ENCODE measurements at places on chromosomes 12 and 14.

GRCh38 chr12:30862486-30862885, 64.1 kb upstream of the TSPAN11 start:
- H3K36me3 ChIP-seq = no peaks in the 10 kb centered on the region
- no peak overlapping the region for H3K27ac ChIP-seq
- H3K27me3 ChIP-seq = no peaks in the 10 kb centered on the region
- no peak for DNase-seq

DNA sequence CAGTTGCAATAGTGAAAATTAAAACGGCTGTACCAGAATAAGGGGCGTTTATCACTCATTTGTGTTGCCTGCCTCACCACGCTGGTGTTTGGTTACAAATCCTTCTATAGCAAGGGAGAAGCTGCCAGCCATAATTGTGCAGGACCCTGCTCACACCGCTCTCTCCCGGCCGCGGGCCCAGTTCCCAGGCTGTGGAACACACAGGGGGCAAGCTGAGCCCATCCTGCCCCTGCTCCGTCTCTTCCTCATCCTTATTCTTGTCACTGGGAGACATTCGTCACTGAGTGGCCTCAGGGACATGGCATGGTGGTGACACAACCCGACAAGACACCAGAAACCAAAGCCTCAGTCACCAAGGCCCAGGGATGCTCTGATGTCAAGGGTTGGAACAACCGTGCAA, 116.3 kb upstream of the FKBP4 start:
- no peak overlapping the region for H3K27ac ChIP-seq
- peaks cover 85% of the 10 kb centered on the region for H3K36me3 ChIP-seq
- no peaks in the 10 kb centered on the region for H3K4me1 ChIP-seq
- H3K27me3 ChIP-seq = no peaks in the 10 kb centered on the region
- no peak for DNase-seq

GRCh38 chr14:99186956-99187690, 84.9 kb downstream of the BCL11B start:
- no peak overlapping the region for H3K4me3 ChIP-seq
- H3K36me3 ChIP-seq = no peaks in the 10 kb centered on the region
- H3K4me1 ChIP-seq = peaks cover 6% of the 10 kb centered on the region
- no peaks in the 10 kb centered on the region for H3K27me3 ChIP-seq

DNA sequence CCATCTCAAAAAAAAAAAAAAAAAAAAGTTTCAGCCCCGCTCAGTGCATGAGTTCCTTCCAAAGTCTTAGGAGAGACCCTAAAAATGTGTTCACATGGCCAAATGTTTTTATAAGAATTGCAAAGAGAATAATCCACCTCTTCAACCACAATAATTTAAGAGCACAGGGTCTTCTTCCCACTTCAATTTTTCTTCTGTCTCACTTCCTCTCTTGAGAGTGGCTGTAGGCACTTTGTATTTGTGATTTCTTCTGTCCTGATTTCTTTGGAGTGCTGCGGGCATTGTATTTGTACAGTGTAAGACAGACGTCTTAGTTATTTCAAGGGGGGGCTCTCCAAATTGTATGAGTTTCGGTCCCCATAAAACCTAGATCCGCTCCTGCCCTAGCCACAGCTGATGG, 58.3 kb downstream of the C12orf56 start:
- no peaks in the 10 kb centered on the region for H3K27me3 ChIP-seq
- H3K4me3 ChIP-seq = no peak overlapping the region
- H3K36me3 ChIP-seq = no peaks in the 10 kb centered on the region
- DNase-seq = no peak
- no peak overlapping the region for H3K27ac ChIP-seq

GRCh38 chr14:72744416-72745120, 149.3 kb downstream of the DPF3 start:
- H3K27me3 ChIP-seq = no peaks in the 10 kb centered on the region
- H3K27ac ChIP-seq = peak overlapping the region; percentile 11
- no peak overlapping the region for H3K4me3 ChIP-seq
- no peaks in the 10 kb centered on the region for H3K36me3 ChIP-seq

GRCh38 chr12:50606675-50607375, 102.0 kb downstream of the DIP2B start:
- no peak overlapping the region for H3K27ac ChIP-seq
- H3K36me3 ChIP-seq = no peaks in the 10 kb centered on the region
- H3K4me3 ChIP-seq = no peak overlapping the region
- no peaks in the 10 kb centered on the region for H3K27me3 ChIP-seq
- H3K4me1 ChIP-seq = peaks cover 12% of the 10 kb centered on the region
- DNase-seq = no peak

DNA sequence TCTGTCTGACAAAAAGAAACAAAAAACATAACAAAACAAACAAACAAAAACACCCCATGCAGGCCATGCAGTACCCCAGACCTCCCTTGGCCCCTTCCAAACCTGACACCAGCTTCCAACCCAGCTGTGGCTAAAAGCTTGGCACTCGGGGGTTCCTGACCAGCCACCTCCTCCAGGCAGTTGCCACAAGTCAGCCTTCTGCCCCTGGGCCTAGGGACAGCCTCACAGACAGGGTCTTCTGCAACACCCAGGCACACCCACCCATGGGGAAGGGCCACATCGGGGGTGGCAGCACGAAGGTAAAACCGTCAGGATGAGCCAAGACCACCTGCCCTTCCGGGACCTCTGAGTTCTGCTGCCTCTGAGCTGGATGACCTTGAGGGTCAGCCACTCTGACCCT, 10.7 kb upstream of the TMEM119 start:
- H3K4me3 ChIP-seq = no peak overlapping the region
- H3K36me3 ChIP-seq = no peaks in the 10 kb centered on the region
- H3K4me1 ChIP-seq = no peaks in the 10 kb centered on the region
- H3K27ac ChIP-seq = no peak overlapping the region
- no peaks in the 10 kb centered on the region for H3K27me3 ChIP-seq

DNA sequence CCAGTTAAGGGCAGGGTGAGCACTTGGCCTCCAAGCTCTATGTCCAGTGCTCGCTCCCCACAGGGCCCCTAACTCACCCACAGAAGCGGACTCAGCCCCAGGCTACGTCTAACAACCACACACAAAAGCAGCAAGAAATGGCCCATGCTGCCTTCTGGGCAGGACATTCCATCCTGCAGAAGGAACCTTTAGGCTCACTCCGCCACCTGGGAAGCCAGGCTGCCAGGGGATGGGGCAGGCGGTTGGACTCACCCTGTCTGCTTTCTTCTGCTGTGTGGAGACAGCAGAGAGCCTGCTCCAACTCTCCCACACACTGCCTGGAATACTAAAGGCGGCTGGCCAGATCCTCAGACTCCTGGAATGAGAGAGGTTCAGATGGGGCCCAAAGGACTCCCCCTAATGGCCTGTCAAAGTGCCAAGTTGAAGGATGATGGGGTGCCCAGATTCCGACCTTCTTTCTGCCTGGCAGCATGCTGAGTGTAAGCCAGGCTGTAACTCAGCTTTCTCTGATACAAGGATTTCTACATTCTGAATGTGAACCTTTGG, 27.7 kb upstream of the BLTP3B start:
- no peaks in the 10 kb centered on the region for H3K4me1 ChIP-seq
- H3K36me3 ChIP-seq = no peaks in the 10 kb centered on the region
- no peak for DNase-seq
- no peak overlapping the region for H3K4me3 ChIP-seq

DNA sequence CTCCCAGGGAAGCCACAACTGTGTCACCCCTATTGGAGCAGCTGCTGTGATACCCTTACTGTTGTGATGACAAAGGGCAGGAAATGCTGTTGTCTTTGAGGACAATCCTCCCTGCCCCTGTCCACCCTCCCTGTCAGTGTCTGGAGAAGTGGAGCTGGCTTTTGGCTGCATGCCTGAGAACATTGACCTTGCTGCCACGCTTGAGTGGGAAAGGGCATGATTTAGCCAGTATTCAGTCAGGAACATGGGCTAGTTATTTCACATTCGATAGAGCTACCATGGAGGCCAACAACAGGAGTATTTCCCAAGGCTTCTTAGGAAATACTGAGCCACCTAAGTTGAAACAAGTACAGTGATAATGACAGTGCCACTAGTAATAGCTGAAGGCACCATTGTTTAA, 59.4 kb downstream of the MYRFL start:
- H3K27me3 ChIP-seq = no peaks in the 10 kb centered on the region
- H3K36me3 ChIP-seq = no peaks in the 10 kb centered on the region
- H3K4me1 ChIP-seq = no peaks in the 10 kb centered on the region
- no peak overlapping the region for H3K27ac ChIP-seq

GRCh38 chr12:126708492-126708896, 1558.5 kb upstream of the TMEM132C start:
- no peaks in the 10 kb centered on the region for H3K27me3 ChIP-seq
- H3K4me3 ChIP-seq = no peak overlapping the region
- no peak overlapping the region for H3K27ac ChIP-seq
- no peak for DNase-seq

DNA sequence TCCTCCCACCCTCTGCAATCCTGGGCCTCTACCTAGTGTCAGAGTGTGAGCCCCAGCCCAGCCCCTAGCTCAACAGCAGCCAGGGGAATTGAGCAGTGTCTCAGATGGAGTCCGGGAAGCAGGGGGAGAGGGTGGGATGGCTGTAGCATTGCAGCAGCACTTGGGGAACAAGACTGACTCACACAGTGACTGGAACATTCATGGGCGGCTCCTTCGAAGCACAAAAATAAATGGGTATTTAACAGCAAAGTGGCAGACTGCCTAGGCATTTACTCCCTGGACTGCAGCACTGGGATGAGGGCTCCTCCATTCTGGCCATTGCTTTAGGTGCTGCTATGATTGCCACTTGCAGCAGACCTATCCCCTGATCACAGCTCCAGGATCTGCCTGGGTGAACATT, 46.0 kb upstream of the STK38L start:
- H3K27ac ChIP-seq = peak overlapping the region; percentile 95
- DNase-seq = peak; percentile 95

- peaks cover 15% of the 10 kb centered on the region for H3K36me3 ChIP-seq
- H3K4me1 ChIP-seq = peaks cover 45% of the 10 kb centered on the region
- peak overlapping the region; percentile 94 for H3K27ac ChIP-seq
- no peaks in the 10 kb centered on the region for H3K27me3 ChIP-seq
- DNase-seq = no peak
Measured at GRCh38 chr12:124392271-124392666, 97.4 kb downstream of the RFLNA start.
